ENCODE measurements at places on chromosomes 12 and 14.

GRCh38 chr12:48084841-48085460, 20.9 kb downstream of the SENP1 start:
- DNase-seq, result no peak

GRCh38 chr12:114767084-114767760, 83.2 kb upstream of the TBX3 start:
- DNase-seq, result no peak

DNA sequence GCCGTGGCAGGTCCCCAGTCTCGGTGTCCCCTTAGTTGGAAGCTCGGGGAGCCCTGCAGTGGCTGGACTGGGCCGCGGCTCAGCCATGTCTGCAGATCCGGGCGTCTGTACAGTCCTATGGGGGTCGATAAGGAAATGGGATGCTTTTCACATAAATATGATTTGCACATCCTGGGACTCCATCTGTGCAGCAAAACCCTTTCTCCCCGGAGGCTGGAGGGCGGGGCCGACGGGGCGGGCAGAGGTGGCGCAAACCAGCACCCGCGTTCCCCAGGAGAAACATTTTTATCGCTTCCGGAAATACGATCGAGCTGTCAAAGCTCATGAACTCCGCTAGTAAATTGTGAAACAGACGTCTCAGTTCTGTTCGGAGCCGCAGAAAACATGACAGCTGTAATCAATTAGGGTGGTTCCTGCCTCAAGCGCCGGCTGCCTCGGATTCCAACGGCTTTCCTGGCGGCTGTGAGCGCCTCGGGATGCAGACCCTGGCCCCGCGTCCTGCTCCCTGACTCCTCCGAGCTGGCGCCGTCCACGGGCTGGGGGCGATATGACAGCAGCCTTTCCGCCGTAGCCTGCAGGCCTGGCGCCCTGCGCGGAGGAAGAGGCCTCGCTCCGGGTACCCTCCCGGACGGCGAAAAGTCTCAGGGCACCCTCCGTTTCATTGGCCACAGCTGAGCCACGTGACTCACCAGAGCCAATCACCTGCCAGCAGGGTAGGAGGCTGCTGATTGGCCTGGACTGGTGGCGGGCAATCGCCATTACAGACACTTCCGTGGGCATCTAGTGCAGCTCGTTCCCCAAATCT, 23.0 kb downstream of the DIO3 start:
- no peak for DNase-seq

GRCh38 chr14:75168586-75169335, 7.7 kb downstream of the TMED10 start:
- DNase-seq, result no peak

- no peak for DNase-seq
Observed at GRCh38 chr12:119938049-119938667, 50.9 kb upstream of the BICDL1 start.

- DNase-seq, result no peak
Observed at GRCh38 chr12:43094886-43095575, 457.0 kb downstream of the ADAMTS20 start.

DNA sequence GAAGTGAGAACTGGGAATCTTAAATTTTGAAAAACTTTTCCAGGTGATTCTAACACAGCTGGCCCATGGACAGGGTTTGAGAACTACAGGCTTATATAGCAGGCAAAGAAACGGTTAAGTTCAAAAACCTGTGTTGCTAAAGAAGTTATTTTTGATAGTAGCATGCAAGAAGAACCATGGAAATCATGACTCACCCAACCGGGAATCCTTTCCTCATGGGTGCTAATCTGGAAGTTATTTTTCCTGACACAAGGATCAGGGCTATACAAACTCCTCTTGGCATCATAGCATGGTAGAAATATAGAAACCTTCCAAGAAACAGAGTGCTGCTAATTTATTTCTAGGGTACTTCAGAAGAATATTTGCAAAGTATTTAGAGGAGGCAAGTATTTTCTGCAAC, 588.7 kb downstream of the CCER1 start:
- no peak for DNase-seq

- DNase-seq, result no peak
Observed at GRCh38 chr12:121166356-121166755, 33.7 kb downstream of the P2RX7 start.

- no peak for DNase-seq
Observed at GRCh38 chr14:73468828-73469375, 10.6 kb upstream of the NUMB start.

DNA sequence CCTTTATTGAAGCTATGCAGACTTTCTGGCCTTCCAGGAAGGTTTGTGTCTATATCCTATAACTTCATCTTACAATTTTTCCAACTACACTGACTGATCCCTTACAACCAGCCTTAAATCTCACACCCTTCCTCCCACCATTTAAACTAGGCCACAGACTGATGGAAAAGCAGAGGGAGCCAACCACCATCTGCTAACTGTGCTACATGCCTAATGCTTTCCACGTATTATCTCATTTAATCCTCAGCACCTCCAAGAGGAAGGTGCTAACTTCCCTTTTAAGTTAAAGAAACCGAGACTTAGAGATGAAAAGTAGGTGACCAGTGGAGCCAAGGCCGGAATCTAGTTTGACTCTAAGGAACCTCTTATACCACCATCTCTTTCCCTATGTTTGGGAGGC, 22.7 kb upstream of the BLTP3B start:
- DNase-seq, result no peak

- DNase-seq, result no peak
Observed at GRCh38 chr12:131616738-131617137, 94.2 kb upstream of the SFSWAP start.

GRCh38 chr12:24724814-24725213, 224.1 kb downstream of the BCAT1 start:
- DNase-seq, result no peak

GRCh38 chr14:89085737-89086382, 261.4 kb downstream of the TTC8 start:
- DNase-seq, result no peak

GRCh38 chr12:15726027-15726877, 62.9 kb downstream of the EPS8 start:
- DNase-seq, result no peak

DNA sequence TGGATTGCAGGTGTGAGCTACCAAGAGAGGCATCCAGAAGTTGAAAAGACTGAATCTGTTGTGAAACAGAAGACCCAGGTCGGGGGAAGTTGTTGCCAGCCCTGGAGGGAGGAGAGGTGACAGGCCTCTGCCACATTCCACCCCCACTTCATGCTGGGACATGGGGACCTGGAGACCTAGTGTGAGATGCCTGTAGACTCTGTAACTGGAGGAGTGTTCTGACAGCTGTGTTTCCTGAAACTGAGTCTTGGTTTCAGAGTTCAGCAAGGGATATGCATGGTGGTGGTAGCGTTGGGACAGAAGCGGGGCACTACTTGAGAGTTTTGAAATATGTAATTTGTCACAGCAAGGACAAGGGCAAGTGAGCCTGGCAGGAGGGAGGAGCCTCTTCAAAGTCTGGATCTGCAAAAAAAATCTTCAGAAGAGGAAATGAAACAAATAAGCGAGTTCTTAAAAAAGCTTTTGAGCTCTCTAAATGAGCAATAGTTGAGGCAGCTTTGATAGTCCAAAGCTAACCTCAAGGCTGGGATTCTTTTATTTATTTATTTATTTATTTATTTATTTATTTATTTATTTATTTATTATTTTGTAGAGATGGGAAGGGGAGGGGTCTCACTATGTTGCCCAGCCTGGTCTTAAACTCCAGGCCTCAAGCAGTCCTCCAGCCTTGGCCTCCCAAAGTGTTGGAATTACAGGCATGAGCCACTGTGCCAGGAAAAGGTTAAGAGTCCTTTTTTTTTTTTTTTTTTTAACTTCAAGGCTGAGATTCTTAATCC, 58.9 kb upstream of the EEA1 start:
- DNase-seq, result no peak

GRCh38 chr12:72214163-72214562, 58.0 kb upstream of the TRHDE start:
- no peak for DNase-seq

DNA sequence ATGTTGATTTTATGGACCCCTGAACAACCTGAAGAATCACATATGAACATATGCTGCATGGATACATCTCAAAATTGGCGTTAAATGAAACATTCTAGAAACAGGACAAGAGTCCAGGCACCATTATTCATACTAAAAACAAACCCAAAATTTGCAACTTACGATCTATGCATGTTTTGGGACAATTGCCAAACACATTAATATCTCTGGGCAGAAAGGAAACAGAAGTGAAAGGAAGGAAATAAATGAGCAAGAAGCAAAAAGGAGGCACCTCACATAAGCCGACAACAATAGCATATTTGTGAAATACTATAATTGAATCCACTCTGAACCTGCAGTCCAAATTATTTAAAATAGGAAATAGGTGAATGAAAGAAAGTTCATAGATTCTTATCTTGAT, 1505.3 kb downstream of the AACS start:
- DNase-seq, result no peak

DNA sequence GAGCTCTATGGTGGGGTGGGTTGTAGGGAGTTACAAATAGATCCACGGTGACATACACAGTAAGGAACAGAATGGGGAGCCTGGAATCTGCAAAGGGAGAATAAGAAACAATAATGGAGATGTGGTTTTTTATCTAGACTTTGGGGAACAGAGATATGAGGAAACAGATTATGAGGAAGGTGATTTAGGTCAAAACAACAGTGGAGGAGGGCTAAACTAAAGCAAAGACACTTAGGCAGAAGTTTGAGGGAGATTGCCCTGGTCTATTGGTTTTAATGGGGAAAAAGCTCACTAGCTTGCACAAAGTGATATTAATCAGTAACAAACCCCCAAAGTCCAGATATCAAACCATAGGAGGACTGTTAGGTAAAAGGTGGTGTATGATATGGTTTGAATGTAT, 144.5 kb upstream of the DYRK2 start:
- DNase-seq, result no peak

GRCh38 chr14:86464341-86464740, 934.4 kb downstream of the FLRT2 start:
- no peak for DNase-seq

GRCh38 chr14:100915560-100915959, 12.0 kb upstream of the RTL1 start:
- no peak for DNase-seq

DNA sequence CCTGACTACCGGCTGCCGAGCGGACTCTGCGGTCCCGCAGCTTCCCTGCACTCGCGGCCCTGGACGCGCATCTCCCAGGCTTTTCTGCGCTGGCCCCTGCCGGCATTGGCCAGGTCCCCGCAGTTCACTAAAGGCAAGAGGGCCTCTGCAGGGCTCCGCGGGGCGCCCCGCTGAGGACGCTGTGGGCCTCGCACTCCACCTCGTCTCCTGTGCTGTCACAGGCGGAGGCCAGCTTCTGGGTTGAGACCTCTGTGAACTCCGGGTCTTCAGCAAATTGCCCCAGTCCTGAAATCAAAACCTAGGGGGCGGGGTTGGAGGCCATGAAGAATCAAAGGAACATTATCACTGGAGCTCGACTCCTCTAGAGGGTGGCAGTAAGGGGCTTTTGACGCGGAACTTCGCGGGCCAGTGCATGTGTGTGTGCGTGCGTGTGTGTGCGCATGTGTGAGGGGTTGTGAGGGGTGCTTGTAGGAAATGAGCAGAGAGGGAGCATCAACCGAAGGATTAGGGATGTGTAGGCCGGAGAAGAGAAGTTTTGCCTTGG, 68.5 kb upstream of the CAPRIN2 start:
- no peak for DNase-seq

GRCh38 chr12:92574911-92575570, 127.7 kb upstream of the PLEKHG7 start:
- DNase-seq, result no peak

GRCh38 chr12:76704693-76705092, 59.2 kb upstream of the ZDHHC17 start:
- DNase-seq, result no peak

DNA sequence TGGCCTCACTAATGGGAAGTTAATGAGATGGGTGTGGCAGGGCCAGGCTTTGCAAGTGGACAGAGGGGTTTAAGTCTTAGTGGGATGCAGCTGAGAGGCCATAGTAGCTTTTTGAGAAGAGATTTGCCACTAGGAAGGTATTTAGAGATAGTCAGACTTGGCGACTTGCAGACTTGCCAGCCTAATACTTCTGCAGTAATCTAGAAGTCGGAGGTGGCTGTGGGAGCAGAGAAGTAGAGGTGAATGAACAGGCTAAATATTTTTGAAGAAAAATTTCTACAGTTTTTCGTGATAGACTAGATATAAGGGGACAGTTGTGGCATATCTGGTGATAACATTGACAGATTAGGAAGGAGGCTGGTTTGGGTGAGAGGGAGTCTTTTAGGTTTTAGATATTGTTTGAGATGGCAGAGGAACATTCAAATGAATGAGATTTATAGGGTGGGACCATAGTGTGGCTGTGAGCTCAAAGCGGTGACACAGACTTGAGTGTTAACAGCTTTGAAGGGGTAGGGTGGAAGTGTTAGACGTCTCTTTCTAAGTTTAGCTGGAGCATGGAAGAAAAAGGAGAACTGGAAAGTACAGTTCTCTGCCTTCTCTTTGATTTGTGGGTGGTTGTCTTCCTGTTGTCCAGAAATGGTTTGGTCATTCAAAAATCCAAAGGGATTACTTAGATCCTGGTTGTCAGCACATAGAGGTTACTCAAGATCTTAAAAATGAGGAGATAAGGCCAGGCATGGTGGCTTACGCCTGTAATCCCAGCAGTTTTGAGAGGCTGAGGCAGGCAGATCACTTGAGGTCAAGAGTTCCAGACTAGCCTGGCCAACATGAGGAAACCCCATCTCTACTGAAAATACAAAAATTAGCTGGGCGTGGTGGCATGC, 44.9 kb downstream of the MAPKAPK5 start:
- DNase-seq, result no peak

GRCh38 chr14:97106609-97107008, 309.4 kb downstream of the VRK1 start:
- no peak for DNase-seq

GRCh38 chr12:31578632-31579031, 12.3 kb downstream of the DENND5B start:
- DNase-seq, result peak; percentile 74

- DNase-seq, result no peak
Observed at GRCh38 chr12:25725931-25726330, 172.8 kb upstream of the LMNTD1 start.

- no peak for DNase-seq
Observed at GRCh38 chr14:35533357-35534207, at the start of gene INSM2. INSM2 (plus strand) TSS chr14:35534164; CDS start chr14:35534253, 89 bp downstream.

GRCh38 chr12:121511916-121512315, 68.9 kb downstream of the KDM2B start:
- DNase-seq, result no peak

GRCh38 chr12:80648881-80649280, 58.6 kb upstream of the MYF6 start:
- peak; percentile 55 for DNase-seq

GRCh38 chr12:57765003-57765697, 1.7 kb downstream of the CYP27B1 start:
- no peak for DNase-seq

- DNase-seq, result no peak
Observed at GRCh38 chr14:29735459-29735858, 192.2 kb downstream of the PRKD1 start.

DNA sequence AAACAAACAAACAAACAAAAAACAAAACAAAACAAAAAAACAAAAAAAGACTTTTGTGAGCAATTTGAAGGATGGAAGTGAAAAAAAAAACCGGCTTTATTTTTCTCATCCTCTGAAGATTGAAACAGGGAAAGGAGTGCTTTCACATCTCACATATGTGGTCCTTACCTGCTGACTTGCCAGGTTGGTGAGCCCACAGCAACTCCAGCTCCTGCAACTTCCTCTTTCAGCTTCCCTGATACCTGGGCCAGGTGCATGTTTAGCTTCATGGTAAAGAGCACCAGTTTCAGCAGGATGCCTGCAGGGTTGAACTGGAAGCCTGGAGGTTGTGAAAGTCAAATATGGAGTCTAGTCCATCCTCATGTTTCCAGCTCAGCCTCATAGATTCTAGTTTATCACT, 221.2 kb upstream of the OTX2 start:
- no peak for DNase-seq

- DNase-seq, result no peak
Observed at GRCh38 chr12:92648242-92649031, 54.4 kb upstream of the PLEKHG7 start.

All from RCC 7860 (cell line).